ENCODE measurements at places on chromosomes 2 and 18. TPM values are rescaled to one million over a fixed set of nuclear protein-coding genes. Genes with fewer than 3 reads are reported as not detected.

The CLHC1 gene
- 8.9 TPM for total RNA-seq

The ODC1 gene
- total RNA-seq, result 175 TPM

The CARF gene
- 1.9 TPM for total RNA-seq

The KHK gene
- 3.3 TPM for total RNA-seq

The COQ10B gene
- total RNA-seq, result 23.8 TPM

The UCN gene
- total RNA-seq, result not detected

The ALKAL2 gene
- total RNA-seq, result 2.6 TPM

The TMEM200C gene
- 4.7 TPM for total RNA-seq

The SLC11A1 gene
- not detected for total RNA-seq

The CD302 gene
- total RNA-seq, result 0.33 TPM

The LYPD1 gene
- total RNA-seq, result 7.3 TPM

The OTOS gene
- not detected for total RNA-seq

The AFF3 gene
- total RNA-seq, result 0.37 TPM

The ANKMY1 gene
- 3.6 TPM for total RNA-seq

The EIF2AK2 gene
- 12.7 TPM for total RNA-seq

The HOXD13 gene
- 0.07 TPM for total RNA-seq

The SERPINB3 gene
- not detected for total RNA-seq

The ITPRIPL1 gene
- total RNA-seq, result 8.8 TPM

The RNF152 gene
- 8.8 TPM for total RNA-seq

The CMPK2 gene
- 0.69 TPM for total RNA-seq

The GCA gene
- 23.1 TPM for total RNA-seq

Measured in H7 (cell line).